ENCODE measurements at places on chromosomes 5 and 9.
A peak's percentile ranks its signal among the peaks of the same experiment; 100 is the strongest.

- DNase-seq: peak; percentile 32
Observed at GRCh38 chr9:112032743-112033142, 136.1 kb downstream of the UGCG start.

DNA sequence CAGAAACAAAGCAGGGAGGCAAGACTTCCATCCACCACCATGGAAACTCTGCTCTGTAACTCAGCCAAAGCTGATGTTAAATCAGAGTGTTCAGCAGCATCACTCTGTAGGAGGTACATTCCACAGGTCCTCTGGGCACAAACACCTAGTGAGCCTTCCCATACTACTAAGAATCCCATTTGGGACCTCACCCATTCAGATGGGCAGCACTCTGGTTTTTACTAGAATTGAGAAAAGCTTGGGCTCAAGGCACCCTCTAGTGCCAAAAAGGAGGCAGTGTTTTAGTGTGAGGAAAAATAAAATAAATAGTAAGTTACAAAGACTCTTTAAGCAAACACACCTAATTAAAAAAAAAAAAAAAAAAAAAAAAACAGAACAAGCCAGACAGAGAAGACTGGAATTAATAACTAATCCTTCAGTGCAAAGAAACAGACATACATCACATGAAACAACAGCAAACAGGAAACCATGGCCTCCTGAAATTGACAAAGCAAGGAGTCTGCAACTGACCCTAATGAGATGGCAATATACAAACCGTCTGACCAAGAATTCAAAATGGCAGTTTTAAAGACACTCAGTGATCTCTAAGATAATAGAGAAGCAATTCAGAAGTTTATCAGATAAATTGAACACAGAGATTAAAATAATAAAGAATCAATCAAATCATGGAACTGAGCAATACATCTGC lies 159.5 kb downstream of the GNA14 start:
- DNase-seq: peak; percentile 26

GRCh38 chr5:31860726-31861433 lies 221.9 kb downstream of the PDZD2 start:
- no peak for DNase-seq

DNA sequence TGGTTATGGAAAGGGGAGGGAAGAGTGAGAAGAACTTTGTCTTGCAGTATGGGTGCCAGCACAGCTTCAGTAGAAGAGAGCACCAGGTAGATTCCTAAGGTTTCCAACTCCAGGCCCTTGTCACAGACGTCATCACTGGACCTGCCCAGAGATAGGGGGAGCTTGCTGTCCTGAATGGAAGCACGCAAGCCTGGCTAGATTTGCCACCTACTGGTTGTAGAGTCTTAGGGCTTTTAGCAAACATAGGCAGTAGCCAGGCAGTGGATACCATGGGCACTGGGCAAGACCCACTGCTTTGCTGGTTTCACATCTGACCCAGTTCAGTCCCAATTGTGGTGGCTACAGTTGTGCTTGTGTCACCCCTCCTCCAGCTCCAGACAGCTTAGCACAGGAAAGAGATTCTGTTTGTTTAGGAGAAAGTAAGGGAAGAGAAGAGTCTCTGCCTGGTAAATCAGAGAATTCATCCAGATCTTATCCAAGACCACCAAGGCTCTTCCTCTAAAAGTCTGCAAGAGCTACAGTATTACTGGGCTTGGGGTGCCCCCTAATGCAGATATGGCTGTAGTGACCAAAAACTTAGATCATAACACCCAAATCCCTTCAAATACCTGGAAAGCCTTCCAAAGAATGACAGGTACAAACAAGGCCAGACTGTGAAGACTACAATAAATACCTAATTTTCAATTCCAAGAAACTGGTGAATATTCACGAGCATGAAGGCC lies 158.9 kb downstream of the HINT1 start:
- peak; percentile 4 for DNase-seq
